Ureter (tissue), 1 donor: ENCODE measurements at places on chromosomes 2 and 18. TPM values are rescaled to one million over a fixed set of nuclear protein-coding genes. Genes with fewer than 3 reads are reported as not detected.

DNA sequence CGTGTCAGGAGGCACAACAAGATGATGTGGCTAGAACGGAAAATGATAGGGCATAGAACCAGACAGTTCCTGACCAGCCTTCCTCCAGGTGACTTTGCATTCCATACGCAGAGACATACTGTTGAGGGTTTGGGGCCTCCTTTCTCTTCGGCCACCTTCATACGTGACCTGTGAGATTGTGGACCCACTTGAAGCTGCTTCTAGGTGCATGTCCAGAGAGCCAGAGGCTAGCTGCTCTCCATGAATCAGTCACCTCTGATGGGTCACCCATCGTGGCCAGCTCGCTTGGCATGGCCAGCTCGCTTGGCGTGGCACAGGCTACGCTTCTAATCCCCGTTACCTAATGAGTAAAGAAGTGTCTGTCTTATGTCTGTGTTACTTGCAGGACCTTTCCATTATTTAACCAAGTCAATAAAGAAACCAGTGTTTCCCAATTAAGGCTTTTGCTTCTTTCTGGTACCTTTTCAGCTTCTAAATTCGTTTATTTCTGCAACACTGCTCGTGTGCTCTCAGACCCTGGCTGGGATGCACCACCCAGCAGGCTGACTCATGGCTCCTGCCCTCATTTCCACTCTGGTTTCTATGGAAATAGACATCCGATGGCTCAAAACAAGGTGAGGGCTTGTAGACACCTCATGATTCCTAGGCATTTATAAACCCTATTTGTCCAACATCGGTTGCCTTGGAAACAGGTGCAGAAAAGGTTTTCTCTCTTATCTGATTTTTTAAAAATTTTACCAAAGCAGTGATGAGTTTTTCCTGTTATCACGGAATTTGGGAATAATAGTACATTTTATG is 86.7 kb upstream of the B3GNT7 start:
- no peak for DNase-seq

DNA sequence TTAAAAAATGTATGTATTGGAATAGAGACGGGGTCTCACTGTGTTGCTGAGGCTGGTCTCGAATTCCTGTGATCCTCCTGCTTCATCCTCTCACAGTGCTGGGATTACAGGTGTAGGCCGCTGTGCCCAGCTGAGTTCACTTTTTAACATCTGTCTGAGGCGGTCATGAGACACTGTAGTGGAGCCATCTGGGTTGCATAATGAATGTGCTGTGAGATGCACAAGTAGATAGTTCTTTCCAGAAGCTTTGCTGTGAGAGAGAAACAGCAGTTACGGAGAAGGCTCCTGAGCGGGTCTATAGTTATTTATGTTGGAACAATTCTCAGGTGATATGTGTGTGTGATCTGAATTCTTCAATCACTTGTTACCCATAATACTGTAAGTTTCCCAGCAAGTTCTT is 3.1 kb downstream of the RMC1 start:
- no peak for DNase-seq

- no peak for DNase-seq
These were observed 30.1 kb upstream of the ITGA6 start for GRCh38 chr2:172397148-172397834.

DNA sequence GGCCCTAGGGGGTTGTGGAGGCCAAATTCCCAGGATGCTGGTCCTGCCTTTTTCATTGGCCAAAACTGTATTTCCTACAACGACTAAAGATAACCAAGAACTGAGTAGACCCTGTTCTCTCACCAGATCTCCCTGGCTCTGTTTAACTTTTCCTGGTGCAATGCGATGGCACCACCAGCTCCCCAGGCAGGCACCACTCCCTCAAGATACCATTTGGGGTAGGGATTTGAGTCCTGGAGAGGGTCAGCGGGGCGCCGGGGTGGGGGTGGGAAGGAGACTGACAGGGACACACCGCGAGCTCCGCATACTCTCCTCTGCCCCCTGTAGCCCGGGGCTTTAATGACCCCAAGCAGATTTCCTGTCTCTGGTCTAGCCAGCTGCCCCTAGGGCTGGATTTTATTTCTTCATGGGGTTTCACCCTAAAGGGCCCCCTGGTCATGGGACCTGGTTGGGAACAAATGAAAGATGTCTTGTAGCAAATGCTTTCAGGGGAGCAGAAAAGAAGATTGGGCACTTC is 7.3 kb downstream of the SIX2 start:
- no peak for DNase-seq

DNA sequence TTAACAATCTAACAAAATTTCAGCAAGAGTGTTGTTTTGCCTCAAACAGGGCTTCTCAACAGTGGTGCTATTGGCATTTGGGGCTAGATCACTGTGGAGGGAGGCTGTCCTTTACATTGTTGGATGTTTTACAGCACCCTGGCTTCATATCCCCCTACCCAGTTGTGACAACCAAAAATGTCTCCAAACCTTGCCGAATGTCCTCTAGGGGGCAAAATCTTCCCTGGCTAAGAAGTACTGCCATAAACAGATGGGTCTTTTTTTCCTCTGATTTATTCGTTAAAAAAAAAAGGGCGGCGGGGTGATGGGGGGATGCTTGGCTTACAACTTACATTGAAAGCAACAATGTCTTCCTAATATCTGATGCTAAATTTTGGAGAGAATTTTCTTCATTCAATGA is 207.6 kb upstream of the CCDC150 start:
- DNase-seq = no peak

GRCh38 chr2:138201286-138201685 is 237.0 kb downstream of the HNMT start:
- DNase-seq = no peak

DNA sequence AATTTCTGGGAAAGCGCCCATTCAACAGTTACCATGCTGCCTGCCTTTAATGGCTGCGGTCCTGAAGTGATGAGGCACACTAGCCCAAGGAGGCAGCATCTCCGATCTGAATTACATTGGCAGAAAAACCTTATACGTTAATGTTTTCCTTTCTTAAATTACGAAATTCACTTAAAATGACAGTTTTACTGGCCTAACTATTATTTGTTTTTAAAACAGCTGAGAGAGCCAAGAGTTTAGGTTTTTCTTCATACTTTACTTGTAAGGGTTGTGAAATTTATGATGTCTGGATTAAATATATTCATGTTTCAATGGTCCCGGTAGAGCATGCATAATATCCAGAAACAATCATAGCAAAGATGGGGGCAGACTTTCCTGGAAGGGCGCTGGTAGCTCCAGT is 115.2 kb upstream of the REV1 start:
- DNase-seq = no peak

- DNase-seq = no peak
These were observed 1539.8 kb upstream of the PIK3C3 start for GRCh38 chr18:40415176-40415791.

Gene SERPINB13
- total RNA-seq = not detected

Gene AMER3
- total RNA-seq = not detected

DNA sequence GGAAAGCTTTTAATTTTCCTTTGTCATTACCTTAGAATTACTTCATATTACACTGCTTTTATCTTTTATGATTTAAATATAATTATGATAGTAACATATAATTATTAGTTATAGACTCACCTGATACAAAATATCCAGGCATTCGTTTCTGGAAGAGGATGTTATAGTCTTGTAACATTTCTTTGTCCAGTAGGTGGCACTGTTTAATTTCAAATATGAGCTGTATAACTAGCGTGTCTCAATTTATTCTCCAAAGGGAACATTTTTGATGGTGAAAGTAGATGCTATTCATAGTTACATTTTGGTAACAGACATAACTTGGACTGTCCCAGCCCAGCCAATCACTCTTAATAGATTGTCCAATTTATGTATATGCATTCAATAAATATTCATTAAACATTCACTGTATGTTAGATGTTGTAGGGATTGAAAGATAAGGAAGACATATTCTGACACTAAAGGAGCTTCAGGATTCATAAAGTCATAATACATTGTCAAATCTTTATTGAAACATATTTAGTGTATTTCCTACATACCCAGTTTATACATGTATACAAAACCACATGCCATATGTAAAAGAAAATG is 19.2 kb downstream of the DAW1 start:
- no peak for DNase-seq

DNA sequence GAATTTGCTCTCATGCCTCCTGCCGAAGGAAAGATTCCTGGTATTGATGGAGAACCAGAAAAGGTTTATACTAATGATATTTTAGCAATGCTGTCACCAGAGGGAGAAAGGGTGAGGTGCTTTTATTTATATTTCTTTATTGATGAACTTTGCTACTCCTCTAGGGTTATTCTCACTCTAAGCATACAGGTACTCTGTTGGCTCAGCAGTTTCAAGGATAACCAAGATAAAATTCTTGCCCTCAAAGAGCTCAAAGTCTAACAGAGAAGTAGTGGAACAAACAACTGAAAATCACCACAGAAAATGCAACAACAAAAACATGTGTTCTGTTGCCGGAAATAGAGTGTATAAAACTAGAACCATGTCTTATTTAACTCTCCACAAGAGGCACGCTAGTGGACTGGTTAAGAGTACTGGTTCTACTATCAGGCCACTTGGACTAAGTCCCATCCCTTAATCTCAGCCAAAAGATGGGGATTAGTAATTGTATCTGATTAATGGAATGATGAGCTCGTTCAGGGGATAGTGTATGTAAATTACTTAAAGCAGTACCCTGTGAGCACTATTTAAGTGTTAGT is 103.6 kb downstream of the DNAH6 start:
- no peak for DNase-seq

Gene CYRIA
- 17.4 TPM for total RNA-seq

DNA sequence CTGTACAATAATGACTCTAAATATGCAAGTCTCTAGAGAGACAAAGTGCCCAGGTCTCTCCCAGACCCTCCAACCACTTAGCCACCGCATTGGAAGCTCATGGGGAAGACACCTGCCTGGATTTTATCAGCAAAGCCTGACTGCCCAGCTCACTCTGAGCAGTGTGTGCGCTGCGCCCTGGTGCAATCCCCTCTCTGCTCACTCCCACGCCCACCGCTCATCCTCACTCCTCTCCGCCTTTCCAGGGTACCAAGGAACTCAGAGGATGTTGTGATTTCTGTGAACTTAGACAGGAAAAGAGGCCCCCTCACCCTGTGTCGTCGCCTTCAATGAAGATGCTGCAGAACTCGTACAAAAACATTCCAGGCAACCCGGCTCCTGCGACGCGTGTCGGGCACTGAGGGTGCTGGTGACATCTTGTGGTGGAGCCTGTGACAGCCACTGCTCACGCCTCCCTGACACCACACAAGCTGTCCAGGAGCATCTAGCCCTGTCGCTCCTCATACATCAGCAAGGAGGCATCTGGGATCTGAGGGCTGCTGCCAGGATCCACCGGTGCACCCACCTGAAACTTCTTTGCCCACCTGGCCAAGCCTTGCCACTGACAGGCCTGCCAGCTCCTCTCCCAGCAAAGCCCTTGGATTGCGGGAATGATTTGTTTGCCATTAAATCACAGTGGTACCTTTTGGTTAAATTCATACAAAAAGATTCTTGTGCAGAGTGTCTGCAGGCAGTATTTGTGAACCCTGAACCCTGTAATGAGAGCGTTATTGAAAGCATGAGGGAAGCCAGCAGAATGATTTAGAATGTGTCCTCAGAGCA is 220.4 kb downstream of the ZNF516 start:
- no peak for DNase-seq

- no peak for DNase-seq
These were observed 154.3 kb upstream of the CWC22 start for GRCh38 chr2:180161415-180161814.
